ENCODE measurements at places on chromosomes 13 and 19.

- DNase-seq: no peak
Observed at GRCh38 chr13:78827471-78827870, 168.5 kb upstream of the OBI1 start.

- DNase-seq: peak; percentile 80
Observed at GRCh38 chr19:34501339-34502320, 20.1 kb downstream of the WTIP start.

DNA sequence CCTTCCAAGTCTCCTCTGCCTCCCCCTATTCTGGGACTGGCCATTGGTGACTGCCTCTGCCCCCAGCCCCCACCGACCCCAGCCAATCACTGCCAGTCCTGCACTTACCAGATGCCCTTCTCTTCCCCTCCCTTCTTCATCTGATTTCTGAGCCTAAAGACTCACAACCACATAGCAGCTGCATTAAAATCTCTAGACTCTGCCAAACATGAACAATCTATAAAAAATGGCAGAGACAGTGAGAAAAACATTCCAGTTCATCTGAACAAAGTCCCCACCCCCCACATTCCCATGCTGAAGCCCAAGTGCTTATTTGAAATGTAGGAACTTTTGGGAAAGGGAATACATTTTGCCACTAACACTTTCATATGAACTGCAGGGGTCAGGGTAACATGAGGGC lies 60.8 kb downstream of the KCTD12 start:
- no peak for DNase-seq

GRCh38 chr13:108220041-108220440 lies 1.8 kb downstream of the ABHD13 start:
- DNase-seq: no peak
